HuH-7.5 (cell line): ENCODE measurements at places on chromosomes 2 and 18.

GRCh38 chr2:187003611-187004010 lies 154.6 kb upstream of the ZSWIM2 start:
- peak; percentile 18 for DNase-seq

DNA sequence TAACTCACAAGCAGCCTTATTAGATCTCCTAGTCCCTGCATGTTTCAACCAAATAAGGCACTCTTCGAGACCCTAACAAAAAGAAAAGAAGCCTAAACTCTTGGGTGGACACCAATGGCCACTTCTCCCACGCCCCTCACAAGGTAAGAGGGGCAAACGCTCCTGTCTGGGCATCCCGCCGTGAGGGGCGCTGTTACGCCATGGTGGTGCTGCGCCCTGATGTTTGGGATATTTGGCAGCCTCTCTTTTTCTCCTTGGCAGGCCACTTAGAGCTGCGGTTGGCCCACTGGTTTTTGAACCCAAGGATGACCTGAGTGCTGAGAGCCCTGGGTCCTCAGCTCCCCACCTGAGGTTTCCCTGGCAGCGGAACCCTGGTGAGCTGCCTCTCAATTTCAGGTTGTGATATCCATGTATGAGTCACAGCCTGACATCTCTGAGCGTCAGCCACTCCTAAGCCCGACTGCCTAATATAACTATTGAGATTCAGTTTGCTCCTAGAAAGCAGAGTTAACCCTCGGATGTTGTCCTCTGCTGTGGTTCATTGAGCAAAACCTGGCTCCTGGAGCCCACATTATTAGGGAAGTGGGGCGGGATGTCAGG lies 103.3 kb downstream of the COL6A3 start:
- no peak for DNase-seq

- no peak for DNase-seq
Measured at GRCh38 chr18:80238651-80239260, 8.6 kb downstream of the PARD6G start.

GRCh38 chr2:237483018-237483731 lies 3.9 kb upstream of the MLPH start:
- no peak for DNase-seq

DNA sequence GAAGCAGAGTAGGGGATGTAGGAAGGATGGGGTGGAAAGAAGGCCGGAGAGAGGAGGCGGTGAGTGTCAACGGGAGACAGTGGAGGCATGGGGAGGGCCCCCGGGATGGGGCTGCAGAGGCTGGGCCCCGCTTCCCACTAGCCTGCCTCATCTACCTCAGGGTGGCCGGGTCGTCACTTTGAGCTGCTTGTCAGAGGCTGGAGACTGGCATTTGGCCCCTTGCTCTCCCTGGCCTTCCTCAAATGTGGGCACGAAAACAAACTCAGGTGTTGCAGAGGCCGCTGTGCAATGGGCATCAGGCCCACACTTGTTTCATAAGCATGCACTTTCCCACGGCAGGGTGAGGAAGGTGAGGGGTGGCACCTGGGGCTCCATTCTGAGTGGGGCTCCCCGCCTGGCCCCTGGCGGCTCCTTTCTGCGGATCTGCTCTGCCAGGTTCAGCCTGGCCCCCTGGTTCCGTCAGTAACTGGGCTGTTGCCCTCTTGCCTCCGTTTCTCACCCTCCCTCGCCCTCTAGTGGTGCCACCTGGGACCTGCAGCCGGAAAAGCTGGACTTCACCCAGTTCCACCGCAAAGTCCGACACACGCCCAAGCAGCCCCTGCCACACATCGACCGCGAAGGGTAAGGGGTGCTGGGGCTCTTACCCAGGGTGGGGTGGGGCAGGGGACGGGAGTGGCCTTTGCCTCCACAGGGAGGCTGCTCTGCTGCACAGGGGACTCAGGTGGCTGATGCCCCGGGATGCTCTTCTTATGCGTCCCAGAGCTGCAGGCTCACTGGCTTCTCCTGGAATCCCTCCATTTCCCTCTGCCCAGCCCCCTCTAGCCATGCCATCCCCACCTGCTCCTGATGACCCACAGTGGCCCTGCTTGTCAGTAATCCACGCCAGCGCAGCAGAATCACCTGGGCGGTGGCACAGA lies 125.4 kb downstream of the CTIF start:
- DNase-seq: peak; percentile 45

DNA sequence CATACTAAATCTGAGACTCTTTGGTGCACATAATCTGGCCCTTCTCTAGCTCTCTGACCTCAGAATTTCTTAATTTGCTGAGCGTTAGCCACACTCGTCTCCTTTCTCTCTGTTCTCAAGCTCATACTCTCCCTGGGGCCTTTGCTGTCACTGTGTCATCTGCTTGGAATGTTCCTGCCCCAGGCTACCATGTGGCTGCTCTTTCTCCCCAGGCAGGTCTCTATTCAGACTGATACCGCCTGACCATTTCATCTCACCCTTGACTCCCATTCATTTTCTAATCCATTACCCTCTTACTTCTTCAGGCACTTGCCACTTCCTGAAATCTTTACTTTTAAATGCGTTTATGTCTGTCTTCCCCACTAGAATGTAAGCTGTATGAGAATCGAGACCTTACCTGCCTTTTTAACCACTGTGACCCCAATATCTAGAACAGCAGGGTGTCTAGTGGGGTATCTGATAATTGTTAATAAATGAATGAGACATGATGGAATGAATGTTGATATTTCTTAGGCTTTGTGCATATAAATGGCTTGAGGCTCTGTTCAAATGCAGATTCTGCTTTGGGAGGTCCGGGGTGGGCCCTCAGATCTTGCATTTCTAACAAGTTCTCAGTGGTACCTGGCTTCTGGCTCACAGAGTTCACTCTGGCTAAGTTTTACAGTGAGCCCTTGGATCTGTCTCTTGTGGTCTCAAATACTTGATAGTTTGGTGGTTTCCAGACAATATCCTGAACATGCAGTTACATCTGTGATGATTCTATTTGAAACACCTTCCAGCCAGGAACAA lies 89.9 kb upstream of the EPC2 start:
- no peak for DNase-seq

- DNase-seq: no peak
Measured at GRCh38 chr2:62398356-62398755, 107.6 kb downstream of the TMEM17 start.

GRCh38 chr2:289362-290089 lies 1.6 kb upstream of the ALKAL2 start:
- DNase-seq: no peak

- DNase-seq: no peak
Measured at GRCh38 chr2:160298960-160299359, 98.9 kb upstream of the ITGB6 start.

GRCh38 chr2:157809212-157809611 lies 66.9 kb downstream of the ACVR1 start:
- DNase-seq: no peak

- no peak for DNase-seq
Measured at GRCh38 chr2:127637725-127638252, 8.2 kb upstream of the GPR17 start.

- no peak for DNase-seq
Measured at GRCh38 chr2:23327416-23327815, 57.6 kb upstream of the KLHL29 start.

- DNase-seq: no peak
Measured at GRCh38 chr2:212953170-212953920, 198.1 kb downstream of the IKZF2 start.
